CD4-positive, alpha-beta memory T cell (primary cell): ENCODE measurements at places on chromosomes 2 and 18.

DNA sequence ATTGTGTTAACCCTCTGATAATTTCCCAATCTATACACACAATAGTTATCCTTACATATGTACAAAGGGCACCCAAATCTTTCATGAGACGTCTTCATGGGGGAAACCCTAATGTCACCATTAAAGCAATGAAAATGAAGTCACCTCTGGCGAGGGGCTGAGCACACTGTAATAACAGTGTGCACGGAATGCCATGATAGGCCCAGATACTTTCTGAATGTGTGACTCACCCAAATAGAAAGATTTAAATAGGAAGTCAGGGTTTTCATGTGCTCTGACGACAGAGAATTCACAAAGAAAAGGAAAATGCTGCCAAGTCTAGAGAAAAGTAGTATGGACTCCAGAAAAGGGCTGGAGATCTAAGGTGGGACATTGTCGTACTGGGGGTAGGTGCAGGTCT lies 128.3 kb downstream of the SATB2 start:
- DNase-seq, result no peak

DNA sequence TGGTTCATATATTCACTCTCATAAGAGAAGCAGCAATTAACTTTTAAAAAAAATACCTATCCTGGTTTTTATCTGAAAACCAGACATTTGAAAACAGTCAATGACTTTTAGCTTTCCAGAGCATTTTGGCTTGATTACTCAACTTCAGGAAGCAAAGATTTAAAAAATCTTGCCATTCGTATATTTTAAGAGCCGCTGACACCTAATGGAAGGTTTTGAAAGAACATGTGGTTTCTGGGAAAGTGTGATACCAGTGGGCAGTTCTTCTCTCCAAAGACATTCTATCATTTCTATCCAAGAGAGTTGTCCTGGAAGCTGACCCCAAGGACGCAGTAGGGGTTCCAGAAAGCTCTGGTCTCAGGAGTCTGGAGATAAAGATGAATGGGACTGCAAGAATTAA lies 234.7 kb downstream of the TTC32 start:
- DNase-seq, result no peak

DNA sequence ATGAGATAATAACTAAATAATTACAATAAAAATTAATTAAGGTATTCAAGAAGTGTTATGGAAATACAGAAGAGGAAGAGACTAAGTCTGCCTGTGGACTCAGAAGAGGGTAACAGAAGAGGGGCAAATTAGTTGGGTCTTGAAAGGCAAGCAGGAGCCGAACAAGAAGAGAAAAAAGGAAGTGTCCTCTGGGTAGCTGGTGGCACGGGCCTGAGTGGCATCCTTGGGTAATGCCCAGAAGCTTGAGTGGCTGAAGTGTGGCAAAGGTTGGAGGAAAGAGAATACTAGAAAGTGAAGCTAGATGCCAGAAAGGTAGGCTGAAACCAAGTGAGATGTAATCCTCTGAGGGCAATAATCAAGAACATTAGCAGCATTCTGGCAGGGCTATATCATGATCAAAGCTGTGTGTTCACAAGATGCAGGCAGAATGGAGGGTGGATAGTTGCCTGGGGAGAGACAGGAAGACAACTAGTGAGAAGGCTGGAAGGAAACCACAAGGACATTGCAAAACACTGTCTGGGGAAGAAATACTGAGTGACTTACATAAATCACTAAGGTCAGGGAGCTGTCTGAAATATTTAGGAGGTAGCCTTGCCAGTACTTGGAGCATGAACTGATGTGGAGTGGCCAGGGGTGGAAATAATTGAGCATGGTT lies 16.2 kb downstream of the DOCK10 start:
- DNase-seq, result peak; percentile 55

DNA sequence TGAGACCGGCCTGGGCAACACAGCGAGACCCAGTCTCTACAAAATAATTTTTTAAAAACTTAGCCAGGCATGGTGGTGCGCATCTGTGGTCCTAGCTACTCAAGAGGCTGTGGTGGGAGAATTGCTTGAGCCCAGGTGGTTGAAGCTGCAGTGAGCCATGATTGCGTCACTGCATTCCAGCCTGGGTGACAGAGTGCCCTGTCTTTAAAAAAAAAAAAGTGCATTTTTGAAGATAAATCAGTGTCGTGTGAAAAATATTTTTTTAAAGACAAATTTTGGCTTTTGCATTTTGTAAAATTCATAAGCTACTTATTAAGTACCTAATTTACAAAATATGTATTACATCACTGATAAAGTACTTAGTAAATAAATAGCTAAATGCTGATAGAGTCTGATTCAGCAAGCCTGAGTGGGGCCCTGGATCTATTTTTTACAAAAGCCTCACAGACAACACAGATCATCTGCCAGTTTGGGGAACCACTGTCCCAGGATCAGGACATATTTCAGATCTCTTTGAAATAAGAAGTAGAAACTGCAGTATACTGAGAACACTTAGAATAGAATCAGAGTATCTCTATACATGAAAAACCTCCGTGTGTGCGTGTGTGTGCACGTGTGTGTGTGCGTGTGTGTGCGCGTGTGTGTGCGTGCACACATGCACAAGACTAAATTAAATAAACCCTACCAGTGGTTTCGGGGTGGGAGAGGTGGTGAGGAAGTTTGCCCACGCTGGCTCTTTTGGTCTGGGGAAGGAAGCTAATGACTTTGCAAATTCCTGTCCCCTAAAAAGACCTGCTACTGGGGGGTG lies 61.6 kb downstream of the AAK1 start:
- no peak for DNase-seq

DNA sequence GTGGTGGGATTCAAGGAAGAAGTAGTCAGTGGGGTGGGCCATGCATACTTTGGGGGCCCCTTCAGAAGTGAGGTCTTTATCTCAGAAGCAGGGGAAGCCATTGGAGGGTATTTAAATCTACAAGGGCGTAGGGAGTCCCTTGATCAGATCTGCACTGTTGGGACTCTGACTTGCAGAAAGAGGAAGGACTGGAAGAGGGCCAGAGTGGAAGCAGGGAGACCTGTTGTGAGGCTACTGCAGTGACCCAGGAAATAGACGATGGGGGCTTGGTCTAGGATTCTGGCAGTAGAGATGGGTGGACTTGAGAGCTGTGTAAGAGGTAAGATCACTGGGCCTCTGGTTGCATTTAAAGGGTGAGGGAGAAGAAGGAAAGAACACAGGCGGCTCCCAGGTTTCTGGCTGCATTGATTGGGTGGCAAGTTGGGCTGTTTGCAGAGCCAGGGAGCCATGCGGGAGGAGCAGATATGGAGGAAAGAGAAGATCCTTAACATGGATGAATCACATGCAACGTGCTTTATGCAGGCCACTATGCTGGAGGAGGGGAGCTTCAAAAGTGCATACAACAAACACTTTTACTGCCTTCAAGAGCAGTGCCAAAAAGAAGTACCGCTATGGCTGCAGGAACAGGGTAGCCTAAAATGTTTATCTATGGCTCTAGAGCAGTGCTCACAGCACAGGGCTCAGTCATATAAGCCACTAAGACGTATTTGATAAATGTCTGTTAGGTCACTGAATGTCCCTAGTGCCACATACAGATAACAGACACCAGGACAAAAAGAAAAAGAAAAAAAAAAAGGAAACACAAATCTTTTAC lies 2.3 kb downstream of the SFXN5 start:
- no peak for DNase-seq

DNA sequence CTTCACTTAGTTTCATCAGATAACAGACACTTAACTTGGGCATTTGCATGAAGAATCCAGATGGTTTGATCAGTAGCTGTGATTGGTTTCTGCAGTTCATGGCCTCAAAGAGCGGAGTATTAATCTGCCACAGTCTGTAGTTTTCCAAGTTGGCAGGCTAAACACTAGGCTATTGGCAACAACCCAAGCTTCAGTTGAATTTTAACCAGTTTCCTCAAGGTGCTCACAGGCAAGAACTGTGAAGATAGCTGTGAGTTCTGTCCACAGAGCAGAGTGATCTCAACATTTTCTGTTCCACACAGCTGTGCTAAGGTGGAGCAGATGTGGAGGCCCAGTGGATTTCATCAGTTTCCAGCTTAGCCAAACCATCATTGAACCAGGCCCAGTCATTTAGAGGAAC lies 469.5 kb upstream of the LINC00305 start:
- DNase-seq, result no peak

GRCh38 chr2:172673056-172673683 lies 62.5 kb upstream of the RAPGEF4 start:
- DNase-seq, result no peak

- DNase-seq, result no peak
These were observed 178.2 kb upstream of the SIX3 start for GRCh38 chr2:44763275-44763782.

DNA sequence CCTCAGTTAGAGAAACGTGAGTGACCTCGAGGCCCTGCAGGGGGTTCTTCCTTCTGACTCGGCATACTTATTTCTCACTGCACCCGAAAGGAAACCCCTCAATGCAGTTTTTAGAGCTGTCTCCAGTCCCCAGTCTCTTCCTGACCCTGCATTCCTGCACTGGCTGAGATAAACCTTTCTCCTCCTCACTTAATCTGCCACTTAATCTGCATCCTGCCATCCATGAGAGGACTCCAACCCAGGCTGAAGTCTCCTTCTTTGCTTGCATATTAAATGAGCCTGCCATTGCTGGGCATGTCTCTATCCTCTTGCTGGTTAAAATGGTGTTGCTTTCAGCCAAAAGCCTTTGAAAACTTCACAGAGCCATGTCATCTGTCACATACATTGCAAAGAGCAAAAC lies 125.6 kb upstream of the GATA6 start:
- DNase-seq, result no peak

DNA sequence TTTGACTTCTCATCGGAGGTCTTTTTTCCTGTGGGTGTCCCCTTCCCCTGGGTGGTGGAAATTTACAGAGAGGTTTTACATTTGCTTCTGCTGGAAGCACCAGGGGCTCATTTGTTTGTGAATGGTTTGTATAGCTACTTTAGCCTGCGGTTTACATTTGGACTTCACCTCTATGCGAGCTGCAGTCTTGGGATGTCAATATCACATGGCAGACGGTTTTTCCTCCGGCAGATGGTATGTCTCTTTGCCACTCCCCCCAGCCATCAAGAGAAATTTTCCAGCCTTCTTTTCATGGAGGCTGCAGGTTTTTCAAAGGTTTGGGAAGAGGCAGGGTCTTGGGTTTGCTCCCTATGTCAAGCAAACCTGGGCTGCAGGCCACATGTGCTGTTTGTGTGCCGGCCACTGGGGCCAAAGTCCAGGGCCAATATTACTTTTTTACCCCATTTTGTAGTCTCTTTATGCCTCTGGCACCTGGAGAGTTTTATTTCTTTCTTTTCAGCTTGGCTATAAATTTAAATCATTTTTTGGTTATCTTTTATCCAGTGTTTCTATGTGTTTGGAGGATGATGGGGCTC lies 23.9 kb upstream of the BOD1L2 start:
- no peak for DNase-seq

GRCh38 chr2:232389327-232389726 lies 10.8 kb downstream of the ALPP start:
- DNase-seq, result no peak

GRCh38 chr2:161199912-161200701 lies 39.9 kb downstream of the TANK start:
- no peak for DNase-seq

- DNase-seq, result peak; percentile 97
These were observed 125.6 kb downstream of the PLB1 start for GRCh38 chr2:28621172-28622100.

- peak; percentile 48 for DNase-seq
These were observed 27.8 kb upstream of the GAREM2 start for GRCh38 chr2:26144953-26145680.

DNA sequence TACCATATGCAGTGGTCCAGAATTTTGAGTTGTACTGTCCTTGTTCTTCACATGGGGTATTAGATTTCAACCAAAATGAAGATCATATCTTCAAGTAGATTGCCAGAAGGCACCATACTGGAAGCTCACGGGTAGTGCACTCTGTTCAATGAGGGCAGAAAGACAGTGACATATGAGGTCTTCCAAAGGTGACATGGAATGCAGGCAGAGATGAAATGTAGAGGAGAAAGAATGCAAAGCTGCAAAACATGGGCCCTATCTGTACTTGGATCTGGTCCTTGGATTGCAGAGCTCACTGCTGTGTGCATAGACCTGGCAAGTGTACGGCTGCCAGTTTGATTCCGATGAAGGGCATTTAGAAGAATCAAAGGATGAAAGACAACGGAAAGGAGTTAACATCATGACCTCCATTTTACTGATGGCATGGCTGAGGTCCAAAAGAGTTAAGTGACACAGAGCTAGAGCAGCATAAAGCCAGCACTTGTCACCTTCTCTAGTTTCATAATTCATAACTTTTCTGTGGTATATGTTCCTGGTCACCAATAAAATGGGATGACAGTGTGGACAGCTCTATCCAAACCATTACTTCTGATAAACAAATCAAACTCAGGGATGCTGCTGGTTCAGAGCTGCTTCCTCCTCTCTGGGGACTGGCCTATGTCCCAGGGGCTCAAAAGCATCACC lies 64.7 kb downstream of the BCL2 start:
- DNase-seq, result no peak

GRCh38 chr2:164975891-164976290 lies 20.6 kb upstream of the SLC38A11 start:
- DNase-seq, result no peak

DNA sequence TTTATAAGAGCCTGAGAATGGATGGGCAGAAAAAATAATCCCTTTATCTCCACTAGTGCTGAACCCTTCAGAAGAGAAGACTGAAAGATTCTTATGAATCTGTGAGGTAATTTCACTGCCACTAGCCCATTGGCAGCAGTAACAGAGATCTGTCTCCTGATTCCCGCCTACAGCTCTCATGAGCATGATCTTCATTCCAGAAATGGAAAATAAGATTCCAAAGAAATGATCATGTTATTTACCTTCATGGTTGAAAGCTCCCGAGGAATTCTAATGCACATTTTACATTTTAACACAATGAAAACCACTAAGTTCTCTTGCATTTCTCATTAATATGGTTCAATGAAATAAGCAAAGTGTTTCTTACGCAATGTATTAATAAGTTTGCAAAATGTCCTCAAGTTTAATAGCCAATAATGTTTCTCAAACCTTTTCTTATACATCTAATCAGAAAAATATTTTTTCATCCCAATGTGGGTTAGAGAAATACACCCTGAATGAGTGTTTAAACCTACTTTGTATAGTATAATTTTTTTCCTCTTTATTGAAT lies 905.6 kb downstream of the TMEM182 start:
- DNase-seq, result no peak

- DNase-seq, result no peak
These were observed 570.1 kb downstream of the PLCL1 start for GRCh38 chr2:198374375-198375082.

DNA sequence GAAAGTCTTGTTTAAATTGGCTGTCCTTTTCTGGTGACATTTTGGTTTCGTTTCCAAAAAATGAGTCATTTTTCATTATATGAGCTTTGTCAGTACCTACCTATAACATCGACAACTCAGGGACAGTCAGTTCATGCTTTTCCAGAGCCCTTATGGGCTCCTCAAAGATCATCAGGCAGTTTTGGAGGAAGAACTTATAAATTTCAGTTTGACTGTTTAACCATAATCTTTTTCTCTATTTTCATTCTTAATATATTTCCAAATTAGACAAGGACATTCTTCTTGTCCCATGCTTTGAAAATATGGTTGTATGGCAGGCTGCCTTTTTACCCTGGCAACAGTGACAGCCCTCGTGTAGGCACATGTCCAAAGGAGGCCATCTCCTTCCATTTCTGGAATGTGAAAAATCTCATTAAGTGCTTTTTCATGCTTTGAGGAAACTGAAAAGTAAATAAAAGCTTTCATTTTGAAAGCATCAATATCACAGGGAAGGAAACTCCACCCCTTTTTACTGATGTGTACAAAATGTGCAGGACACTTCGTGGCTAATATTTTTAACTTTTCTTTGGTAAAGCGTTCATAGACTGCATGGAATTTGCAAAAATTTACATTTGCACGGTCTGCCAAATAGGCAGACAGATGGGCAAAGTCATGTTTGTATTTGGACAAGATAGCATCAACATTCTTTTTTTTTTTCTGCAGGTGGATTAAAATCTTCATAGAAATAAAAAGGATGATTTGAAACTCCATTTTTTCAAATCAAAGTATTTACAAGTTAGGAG lies 7.2 kb upstream of the PROC start:
- no peak for DNase-seq
